ENCODE measurements at places on chromosomes 2 and 18.

DNA sequence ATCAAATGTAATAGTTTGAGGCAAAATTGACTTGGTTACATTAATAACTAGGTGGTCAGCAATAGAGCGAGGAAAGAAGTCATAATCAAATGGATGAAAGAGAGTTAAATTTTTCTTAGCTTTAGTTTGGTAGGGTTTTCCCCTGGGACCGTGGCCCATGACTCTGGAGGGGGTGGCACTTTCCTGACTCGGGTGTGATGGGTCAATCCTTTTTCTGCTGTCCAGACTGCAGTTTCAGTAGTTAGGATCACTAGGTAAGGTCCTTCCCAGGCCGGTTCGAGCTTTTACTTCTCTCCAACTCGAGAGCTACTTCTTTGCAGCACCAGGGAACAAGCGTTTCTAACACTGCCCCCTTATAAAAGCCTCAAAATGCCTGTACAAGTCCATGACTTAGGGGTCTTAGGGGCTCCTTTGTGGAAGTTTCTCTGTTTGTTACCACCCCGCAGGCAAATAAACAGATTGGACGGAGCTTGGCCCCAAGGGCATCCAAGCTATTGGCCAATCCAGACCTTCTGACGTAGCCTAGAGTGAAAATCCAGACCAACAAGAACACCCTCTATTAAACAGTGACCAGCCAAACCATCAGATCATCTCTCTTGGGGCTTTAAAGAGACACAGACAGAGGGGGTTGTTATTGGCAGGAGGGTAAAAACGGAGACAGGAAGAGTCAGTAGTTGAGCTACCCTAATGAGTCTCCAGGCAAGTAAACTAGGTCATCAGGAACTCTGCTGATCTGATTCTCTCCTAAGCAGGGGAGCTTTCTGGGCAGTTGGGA lies 9.4 kb upstream of the CEP68 start:
- no peak for DNase-seq

- DNase-seq: no peak
These were observed 525.7 kb downstream of the SLC4A3 start for GRCh38 chr2:220153118-220153517.

- no peak for DNase-seq
These were observed 20.6 kb upstream of the LOXHD1 start for GRCh38 chr18:46677611-46678010.

DNA sequence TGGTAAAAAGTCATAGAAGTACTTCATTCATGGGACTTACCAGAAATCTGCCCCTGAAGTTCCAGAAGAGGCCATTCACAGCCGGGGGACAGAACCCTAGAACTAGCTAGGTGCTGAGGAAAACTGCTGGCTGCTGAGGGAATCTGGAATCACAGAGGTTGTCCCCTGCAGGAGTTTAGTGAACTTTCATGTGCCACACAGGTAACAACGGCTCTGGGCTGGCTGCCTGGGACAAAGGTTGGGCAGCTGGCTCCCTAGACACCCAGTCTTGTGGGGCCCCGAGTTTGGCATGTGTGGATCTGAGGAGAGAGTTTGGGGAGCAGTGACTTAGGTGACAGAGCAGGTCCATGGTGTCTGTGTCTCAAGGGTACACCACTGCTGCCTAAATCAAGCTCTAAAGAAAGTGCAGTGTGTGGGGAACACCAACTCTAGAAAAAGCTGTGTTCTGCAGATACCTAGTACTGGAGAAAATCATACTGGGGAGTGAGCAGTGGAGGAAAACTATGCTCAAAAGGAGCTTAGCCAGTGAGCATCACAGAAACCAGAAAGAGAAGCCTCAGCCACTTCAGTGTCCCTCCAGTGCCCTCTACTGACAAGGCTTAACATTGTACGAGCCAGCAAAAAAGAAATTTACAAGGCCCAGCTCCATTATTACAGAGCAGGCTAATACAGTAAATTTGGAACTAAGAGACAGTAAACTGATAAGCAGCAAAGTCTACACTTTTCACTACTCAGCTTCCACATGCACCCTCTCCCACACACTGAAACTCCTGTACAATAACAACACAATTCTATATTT lies 15.2 kb downstream of the GALNT3 start:
- no peak for DNase-seq

- no peak for DNase-seq
These were observed 237.4 kb downstream of the RNF144A start for GRCh38 chr2:7154656-7155055.

- DNase-seq: no peak
These were observed 3.2 kb upstream of the CXCR1 start for GRCh38 chr2:218169757-218170546.

- peak; percentile 86 for DNase-seq
These were observed 448.9 kb upstream of the SLC14A2 start for GRCh38 chr18:45166341-45166835.

GRCh38 chr2:85673716-85674375 lies 5.8 kb upstream of the SFTPB start:
- DNase-seq: no peak

- no peak for DNase-seq
These were observed at the start of gene MTA3 for GRCh38 chr2:42568401-42569115. Gene MTA3 (plus strand): TSS chr2:42568632. CDS start chr2:42568746, 114 bp downstream.

DNA sequence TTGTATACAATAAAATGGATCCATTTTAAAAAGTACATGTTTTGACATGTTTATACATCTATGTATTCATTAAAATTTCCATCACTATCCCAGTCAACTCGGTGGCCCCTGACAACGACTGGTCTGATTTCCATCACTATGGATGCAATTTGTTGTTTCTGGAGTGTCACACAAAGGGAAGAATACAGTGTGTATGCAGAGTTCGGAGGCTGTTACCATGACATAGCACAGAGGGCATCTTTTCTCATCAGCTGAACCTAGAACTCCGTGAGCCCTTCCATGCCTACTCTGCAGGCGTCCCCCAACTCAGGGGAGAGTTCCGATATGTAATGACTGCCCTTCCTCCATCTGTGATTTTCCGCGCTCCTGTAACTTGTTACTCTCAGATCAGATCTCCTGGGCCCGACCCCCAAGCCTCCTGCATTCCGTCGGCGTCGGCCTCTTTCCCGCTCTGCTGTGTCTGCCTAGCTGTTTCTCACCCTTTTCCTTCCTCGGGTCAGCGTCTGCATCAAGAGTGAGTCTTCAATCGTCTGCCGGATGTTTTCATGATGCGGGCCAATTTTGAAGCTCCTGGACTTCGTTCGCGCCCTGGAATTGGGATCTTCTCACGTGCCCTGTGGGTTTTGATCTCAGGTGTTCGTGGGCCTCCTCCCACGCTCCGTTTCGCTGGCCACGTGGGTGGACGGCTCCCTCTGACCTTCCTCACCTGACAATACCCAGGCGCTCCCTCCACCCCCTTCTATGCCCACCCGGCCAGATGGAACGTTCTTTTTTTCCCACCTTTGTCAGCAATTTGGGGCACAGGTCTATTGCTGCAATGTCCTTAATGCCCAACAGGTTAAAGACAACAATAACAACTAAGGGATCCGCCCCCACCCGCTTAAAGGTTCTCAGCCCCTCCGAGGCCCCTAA lies 161.0 kb downstream of the TWIST2 start:
- DNase-seq: no peak

- no peak for DNase-seq
These were observed 116.2 kb downstream of the METTL8 start for GRCh38 chr2:171317492-171318125.

- no peak for DNase-seq
These were observed 714.7 kb downstream of the EPHA4 start for GRCh38 chr2:220857368-220857767.

- DNase-seq: no peak
These were observed 63.5 kb downstream of the TGIF1 start for GRCh38 chr18:3513481-3513880.

GRCh38 chr2:64779117-64779690 lies 125.5 kb upstream of the SERTAD2 start:
- DNase-seq: peak; percentile 75

GRCh38 chr2:83823229-83823628 lies 635.9 kb downstream of the SUCLG1 start:
- no peak for DNase-seq

DNA sequence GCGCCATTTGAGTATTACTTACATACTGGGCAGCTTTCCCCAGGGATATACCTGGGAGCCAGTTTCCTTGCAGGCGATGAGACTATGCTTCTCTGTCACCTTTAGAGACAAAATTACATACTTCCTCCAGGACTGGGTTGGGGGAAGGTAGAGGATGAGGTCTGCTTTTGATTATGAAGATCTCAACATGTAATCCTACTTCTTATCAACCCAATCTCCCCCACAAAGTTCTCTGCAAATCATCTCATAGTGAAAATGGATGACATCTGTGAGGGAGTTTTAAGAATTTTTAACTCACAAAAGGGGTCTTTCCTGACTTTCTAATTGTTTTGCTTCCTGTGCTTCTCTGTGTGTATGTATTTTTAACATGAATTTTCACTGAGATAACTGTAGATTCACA lies 81.9 kb downstream of the TMEM131 start:
- DNase-seq: no peak

- no peak for DNase-seq
These were observed at the start of gene RSAD2 for GRCh38 chr2:6877402-6878304. Gene RSAD2 (plus strand): TSS chr2:6877777. CDS start chr2:6877801, 24 bp downstream.

DNA sequence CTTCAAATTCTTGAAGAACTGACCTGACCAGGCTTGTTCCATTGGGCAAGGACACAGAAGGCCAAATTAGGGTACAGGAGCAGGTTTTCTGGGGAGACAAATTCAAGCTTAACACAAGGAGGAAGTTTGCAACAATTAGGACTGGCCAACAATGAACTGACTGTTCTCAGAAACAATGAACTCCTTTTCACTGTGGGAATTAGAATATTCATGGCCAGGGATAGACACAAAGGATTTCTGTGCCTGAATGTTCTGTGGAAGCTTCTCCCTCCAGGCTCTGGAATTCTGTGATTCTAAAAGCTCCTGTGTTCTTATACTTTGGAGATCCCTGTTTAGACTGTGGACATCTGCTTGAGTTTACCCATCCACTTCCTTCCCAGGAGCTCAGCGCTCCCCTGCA lies 15.2 kb downstream of the SMYD1 start:
- DNase-seq: no peak

- peak; percentile 52 for DNase-seq
These were observed 74.4 kb downstream of the SOX11 start for GRCh38 chr2:5766561-5766960.

Data from AG04449 (cell line).